ENCODE measurements at places on chromosomes 5 and 9.

- DNase-seq, result no peak
Observed at GRCh38 chr9:112898872-112899311, 8.2 kb upstream of the SLC46A2 start.

GRCh38 chr5:146840016-146840415 lies 38.5 kb downstream of the PPP2R2B start:
- DNase-seq, result no peak

DNA sequence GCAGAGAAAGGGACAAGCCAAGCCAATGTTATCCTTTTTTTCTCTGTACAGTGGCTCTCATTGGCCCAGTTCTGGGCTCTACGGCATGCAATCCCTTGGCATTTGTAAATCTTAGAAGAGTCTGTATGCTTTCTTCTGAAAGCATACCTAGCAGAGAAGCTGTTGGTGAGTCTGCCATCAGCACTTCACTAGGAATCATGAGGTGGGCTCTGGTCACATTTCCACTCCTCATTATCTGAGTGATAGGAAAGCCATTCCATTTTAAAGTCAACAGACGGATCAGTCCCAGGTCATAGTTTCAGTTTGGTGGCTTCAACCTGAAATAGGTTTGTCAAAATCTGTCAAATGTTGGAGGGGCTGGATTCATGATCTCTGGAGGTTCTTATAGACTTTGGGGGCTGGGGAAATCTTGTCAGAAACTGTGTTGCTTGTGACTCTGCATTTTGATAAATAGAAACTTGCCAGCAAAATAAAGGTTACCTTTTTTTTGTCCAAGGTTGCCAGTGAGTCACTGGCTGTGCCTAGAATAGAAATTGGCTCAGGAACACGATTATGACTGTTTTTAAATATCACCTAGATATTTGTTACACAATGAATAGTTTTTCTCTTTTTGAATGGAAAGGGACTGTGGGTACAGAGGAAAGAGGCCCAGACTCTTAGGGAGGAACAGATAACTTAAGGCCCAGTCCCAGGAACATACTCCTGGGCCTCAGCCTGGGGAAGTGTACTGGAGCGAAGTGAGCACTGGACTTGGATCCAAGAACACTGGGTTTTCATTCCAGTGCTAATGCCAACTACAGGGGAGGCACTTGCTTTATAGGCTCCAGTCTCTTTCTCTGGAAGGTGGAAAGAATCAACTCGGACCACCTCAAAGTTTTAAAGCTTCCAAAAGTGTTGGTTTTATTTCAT lies 183.1 kb downstream of the NMUR2 start:
- DNase-seq, result no peak

- no peak for DNase-seq
Observed at GRCh38 chr5:626850-627249, 14.7 kb downstream of the CEP72 start.

DNA sequence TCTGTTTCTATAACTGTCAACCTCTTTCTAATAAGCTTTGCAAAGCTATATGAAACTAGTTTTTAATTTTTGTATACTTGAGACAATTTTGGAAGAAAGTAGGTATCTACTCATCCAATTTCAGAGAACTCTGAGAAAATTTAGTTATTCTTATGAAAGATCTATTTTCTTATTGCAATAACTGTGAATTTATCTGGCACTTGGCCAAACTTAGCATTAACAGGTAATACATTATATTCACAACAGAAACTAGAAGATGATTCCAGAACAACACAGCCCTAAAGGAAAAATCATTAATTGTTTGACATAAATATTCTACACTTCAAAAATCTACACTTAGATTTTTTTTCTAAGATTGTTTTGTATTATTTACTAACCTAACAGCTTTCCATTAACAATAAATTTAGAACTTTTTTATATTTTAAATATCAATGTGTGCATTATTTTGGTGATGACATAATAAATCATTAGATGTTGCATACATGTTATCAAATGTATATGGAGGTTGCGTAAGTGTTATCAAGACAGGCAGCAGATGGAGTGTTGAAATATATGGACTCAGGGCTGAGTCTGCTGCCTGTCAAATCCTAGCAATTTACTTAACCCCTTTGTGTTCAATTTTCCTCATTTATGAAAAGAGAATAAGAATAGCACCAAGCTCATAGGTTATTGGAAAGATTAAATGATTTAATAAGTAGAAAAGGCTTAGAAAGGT lies 141.8 kb downstream of the MUSK start:
- no peak for DNase-seq

GRCh38 chr9:125752070-125752628 lies 5.0 kb downstream of the PBX3 start:
- DNase-seq, result no peak

Measured in activated B cell treated with CpG ODN at 0.5 μM for 24 hours (primary cell).